Suprapubic skin (tissue), 4 donors: ENCODE measurements at places on chromosomes 12 and 14.

- DNase-seq = peak; percentile 99
Observed at GRCh38 chr12:124518051-124518932, 49.1 kb downstream of the NCOR2 start.

DNA sequence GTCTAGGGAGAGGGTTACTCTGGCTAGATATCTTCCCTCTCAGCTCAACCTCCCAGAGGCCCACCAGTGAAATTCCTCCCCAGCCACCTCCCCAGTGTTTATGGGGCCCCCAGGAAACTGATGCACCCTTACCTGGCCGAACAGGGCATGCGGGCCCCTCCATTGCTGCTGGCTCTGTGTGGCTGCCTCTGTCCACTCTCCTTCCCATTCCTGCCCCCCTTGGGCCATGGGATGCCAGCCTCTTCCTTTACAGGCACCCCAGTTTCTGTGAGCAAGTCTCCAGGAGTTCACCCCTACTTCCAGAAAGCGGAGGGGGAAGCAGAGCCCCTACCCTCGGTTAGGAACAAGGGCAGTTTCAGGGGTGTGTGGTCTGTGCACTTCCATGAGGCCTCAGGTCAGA lies 19.4 kb upstream of the ZDHHC22 start:
- peak; percentile 67 for DNase-seq

DNA sequence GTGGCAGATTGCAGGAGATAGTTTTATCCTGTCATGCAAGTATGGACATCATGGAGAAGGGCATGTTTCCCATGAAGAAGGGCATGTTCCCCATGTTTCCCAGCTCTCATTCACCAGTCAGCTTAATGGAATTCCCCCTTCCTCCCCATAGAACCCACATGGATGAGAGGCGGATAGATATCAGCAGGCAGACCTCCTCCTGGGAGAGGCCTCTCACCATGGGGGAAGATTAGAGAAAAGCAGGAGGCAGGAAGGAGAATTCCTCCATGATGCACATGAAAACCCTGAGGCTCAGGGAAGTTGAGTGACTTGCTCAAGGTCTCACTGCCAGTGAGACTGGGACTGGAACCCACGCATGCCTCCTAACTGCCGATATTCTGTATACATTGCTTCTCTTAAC lies 92.9 kb upstream of the FOXN3 start:
- DNase-seq = no peak

DNA sequence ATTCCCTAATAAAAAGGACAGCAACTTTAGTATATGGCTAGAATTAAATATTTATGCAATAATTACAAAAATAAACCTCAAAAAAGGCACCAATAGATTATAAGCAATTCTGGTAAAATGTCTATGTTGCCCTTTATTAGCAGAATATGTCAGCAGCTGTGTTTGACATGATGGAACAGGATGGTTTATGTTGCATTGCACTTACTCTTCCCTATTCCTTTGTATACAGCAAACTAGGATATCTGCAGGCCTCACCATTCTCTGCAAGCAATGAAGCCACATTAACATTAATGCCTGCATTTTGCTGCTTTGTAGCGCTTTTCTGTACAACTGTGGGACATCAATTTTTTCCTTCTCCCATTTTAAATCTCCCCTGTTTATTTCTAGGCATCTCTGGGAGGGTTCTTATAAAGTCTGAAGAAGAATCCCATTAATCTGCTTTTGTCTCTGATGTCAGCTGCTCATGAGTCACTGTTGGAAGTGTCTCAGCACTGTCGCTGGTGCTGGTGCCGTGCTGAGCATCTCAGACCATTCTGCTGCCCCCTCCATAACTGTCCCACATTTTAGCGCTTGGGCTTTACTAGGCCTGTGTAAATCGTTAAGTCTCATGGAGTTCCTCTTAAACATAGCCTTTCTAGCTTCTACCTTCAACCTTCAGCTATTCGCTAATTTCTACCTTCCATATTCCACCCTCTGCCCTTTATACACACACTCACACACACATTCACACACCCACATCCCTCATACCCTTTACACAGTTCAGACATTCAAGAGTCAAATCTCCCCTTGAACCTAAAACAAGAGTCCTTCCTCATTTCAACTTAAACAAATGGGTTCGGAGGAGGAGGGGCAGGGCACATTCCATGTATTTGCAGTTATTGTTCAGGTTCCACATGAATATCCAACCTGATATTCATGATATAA lies 64.4 kb upstream of the TRHDE start:
- DNase-seq = no peak

- DNase-seq = peak; percentile 75
Observed at GRCh38 chr14:67532998-67533753, at the start of gene PLEKHH1. Gene PLEKHH1 (plus strand): TSS chr14:67533290. CDS start chr14:67541868, 8,578 bp downstream.

GRCh38 chr14:68667313-68667791 lies 125.5 kb downstream of the ZFP36L1 start:
- DNase-seq = no peak

GRCh38 chr12:23356440-23356839 lies 593.0 kb downstream of the SOX5 start:
- DNase-seq = no peak
